ENCODE measurements at places on chromosomes 13 and 19.

DNA sequence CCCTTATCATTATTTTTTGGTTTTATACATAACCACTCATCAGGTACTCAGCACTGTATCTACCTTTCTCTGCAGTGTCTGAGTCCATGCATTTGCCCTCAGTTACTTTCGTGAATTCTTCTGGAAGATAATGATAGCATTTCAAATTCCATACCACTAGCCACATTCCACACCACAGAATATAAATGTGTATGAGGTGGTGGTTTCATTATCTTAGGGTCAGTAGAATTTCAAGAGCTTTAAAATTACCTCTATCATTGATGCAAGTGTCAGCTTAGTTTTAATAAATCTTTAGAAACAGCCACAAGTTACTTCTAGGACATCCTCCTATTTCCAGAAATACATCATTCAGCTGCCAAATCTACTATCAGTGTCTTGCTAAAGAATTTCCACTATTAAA is 1578.3 kb downstream of the OLFM4 start:
- no peak for DNase-seq

- DNase-seq: no peak
These were observed 229.4 kb downstream of the NDFIP2 start for GRCh38 chr13:79710376-79710775.

GRCh38 chr19:51460164-51460992 is 2.1 kb upstream of the SIGLEC8 start:
- DNase-seq: no peak

- DNase-seq: no peak
These were observed 53.5 kb upstream of the WASF3 start for GRCh38 chr13:26503826-26504594.

DNA sequence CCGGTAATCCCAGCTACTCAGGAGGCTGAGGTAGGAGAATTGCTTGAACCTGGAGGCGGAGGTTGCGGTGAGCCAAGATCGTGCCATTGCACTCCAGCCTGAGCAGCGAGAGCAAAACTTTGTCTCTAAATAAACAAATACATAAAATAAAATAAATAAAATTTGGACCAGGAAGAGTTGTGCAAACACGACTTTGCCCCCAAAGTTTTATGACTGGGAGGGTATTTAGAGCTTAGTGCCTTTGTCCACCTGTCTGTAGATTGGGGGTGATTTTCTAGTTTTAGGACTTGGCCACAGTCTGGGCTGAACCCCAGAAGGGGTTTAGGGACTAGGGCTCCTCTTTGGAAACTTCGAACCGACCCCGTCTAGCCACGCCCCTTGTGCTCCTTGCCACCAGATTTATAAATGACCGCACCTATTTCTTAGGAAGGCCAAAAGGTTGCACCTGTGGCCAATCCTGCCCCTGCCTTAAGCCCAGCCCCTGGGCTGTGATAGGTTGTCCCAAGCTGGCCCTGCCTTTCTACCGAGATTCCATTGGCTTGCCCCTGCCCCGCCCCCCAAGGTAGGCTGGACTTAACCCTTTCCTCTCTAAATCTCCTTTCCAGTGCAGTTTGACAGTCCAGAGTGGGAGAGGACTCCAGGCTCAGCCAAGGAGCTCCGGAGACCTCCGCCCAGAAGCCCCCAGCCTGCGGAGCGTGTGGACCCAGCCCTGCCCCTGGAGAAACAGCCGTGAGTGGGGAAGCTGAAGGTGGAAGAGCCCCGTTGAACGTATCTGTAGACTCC is 5.3 kb downstream of the SHD start:
- DNase-seq: no peak

GRCh38 chr19:50983625-50984292 is at the start of gene KLK7:
Gene KLK7 (minus strand): TSS chr19:50983917. CDS start chr19:50982399, 1,518 bp downstream.
- no peak for DNase-seq

DNA sequence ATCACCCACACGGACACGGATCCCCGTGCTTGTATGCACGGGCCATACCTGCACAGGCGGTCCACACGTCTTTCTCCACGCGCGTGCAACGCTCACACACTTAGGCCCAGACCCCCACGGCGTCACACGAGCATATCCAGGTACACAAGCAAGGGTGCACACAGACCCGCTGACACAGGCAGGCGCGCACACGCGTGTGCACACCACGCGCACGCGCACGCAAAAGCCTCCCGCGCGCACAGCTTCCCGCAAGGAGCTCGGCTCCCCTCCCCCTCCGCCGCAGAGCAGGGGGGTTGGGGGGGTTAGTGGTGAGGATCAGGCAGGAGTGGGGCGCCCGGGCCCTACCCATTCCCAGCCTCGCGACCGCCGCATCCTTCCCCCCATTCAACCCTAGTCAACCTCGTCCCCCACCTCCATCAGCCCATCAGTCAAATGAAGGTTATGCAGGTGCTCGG is 407 bp downstream of the RAB3A start:
- no peak for DNase-seq

GRCh38 chr13:30340331-30341250 is 33.2 kb upstream of the KATNAL1 start:
- DNase-seq: no peak

DNA sequence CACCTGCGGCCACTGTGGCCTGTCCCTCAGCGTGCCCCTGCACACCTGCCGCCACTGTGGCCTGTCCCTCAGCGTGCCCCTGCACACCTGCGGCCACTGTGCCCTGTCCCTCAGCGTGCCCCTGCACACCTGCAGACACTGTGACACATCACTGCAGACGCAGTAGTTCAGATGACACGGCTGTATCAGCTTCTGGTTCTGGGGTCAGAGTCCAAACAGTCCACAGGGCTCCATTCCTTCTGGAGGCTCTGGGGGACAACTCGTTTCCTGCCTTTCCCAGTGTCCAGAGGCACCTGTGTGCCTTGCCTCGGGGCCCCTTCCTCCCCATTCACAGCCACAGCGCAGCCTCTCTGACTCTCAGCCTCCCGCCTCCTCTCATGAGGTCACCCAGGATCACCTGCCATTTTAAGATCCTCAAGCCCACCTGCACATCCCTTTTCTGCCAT is 5.5 kb downstream of the SF3A2 start:
- DNase-seq: no peak

GRCh38 chr13:73940098-73940497 is 194.1 kb downstream of the KLF12 start:
- no peak for DNase-seq

DNA sequence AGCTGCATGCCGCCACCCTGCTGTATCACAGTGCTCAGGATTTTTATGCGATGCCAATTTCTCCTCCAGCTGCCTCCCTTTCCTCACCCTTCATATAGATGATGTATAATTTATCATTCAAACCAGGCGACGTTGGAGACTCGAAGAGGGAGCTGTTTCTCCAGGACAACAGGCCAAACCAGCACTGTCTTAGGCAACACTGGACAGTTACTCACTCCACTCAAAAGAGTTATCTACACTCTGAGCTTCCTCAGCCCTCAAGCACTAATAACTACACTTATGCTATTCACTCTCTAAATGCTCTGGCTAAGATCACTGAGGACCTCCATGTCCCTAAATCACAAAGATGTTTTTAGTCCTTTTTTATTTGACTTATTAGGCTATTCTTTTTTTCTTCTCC is 87.3 kb upstream of the RFC3 start:
- DNase-seq: no peak

DNA sequence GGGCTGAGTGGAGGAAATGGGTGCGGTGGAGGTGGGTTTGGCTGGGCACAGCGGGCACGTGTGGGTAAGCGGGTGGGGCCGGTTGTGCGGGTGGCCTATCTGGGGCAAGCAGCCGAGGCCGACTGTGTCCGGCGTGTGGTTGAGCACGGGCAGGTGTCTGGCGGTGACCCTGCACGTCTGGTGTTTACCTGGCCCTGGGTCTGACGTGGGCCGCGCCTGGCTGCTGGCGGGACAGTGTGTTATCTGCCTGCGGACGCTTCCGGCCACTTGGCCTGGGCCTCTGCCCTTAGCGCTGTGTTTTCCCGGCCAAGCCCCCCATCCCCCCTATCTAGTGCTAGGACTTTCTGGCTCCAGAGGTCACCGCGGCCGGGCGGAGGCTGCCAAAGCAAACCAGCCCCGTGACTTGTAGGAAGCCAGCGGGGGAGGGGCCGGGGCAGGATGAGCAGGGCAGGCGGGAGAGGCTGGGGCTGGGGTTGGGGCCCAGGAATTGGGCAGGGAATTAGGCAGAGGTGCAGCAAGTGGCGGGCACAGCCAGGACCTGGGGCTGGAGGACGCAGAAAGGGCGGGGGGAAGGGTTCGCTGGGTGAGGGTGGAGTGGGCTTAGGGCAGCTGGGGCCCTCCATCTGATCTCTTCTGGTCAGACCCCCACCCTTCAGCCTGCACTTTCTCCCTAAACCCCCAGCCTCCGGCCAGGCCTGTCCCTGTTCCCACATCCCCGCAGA is 534 bp upstream of the HPN start:
- DNase-seq: no peak

- no peak for DNase-seq
These were observed 14.2 kb downstream of the TSSK6 start for GRCh38 chr19:19500975-19501644.
